ENCODE measurements at places on chromosomes 11 and 22.

DNA sequence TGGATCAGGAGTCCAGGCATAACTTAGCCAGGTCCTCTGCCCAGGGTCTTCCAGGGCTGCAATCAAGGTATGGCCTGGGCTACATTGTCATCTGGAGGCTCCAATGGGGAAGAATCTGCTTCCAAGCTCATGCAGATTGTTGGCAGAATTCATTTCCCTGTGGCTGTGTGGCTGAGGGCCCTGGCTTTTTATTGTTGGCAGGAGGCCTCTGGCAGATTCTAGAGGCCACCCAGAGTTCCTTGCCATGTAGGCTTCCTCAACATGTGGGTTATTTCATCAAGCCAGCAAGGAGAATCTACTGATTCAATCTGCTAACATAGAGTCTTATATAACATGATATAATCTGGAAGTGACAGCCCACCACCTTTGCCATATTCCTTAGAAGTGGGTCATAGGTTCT is 16.4 kb upstream of the EP300 start:
- no peak for DNase-seq

DNA sequence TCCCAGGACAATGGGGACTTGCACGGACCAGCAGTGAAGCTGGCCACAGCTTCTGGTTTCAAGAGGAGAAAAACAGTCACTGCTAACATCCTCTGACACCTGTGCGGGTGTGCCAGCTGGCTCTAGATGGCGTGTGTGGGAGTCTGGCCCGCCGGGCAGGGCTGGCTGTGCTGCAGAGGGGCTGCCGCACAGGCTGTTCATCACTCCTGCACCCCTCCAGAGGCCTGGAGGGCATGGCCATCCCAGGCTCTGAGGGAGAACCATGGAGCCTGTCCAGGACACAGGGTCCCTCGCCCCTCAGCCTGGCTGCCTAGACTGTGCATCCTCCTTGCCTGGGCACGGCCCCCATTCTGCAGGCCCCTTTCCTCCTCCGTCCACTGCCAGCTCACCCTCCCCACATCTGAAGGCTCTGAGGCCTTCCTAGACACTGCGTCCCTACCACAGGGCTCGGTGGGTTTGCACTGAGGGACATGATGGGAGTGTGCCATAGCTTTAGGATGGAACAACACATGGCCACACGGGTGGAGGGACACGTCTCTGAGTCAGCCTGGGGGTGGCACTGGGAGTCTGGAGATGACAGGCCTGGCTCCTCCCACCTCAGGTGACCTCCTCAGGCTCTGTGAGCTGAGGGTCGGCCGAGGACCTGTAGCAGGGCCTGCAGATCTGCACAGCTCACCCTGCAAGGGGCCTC is 42.1 kb upstream of the GNB1L start:
- DNase-seq, result no peak

GRCh38 chr11:34915136-34916014 is 804 bp downstream of the APIP start:
- DNase-seq, result no peak

GRCh38 chr11:69479591-69480271 is 1.7 kb upstream of the LINC01488 start:
- DNase-seq, result no peak

DNA sequence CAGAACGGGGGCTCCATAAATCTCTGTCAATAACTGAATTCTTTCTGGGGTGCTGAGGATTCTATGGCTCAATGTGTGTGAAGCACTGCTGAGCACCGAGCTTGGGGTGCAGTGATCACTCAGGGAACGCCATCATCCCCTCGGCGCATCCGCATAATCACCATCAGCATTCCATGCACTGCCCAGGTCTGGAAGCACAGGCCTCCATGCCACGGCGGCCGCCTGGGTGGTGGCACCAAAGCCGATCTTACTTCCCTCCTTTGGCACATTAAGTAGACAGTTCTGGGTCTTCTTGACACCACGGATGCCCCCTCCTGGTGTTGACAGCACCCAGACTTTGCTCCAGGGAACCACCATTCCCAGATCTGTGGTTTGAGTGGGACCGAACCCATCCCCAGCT is 15.6 kb downstream of the LTO1 start:
- no peak for DNase-seq

DNA sequence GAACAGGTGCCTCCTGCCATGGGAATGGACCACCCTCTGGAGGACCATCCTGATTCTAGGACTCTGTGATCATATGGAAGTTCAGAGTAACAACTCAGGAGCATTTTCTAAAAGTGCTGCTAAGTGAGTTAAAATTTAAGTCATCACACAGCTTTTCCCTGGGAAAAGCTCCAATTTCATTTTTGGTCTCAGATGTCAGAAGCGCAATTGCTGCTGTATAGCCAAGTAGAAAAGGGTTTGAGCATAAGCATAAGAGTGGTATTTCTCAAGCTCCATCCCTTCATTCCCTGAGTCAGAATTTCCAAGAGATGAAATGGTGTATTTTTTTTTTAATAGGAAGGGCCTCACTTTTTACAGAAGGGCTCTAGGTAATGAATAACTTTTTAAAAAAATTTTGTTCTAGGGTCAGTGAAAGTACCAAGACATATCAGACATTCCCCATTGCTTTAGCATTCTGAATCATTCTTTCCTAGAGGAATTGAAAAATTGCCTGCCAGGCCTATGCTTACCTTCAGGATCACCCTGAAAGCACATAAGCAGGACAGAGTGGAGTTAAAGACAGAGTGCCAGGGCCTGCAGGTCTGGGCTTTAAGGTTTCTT is 564.5 kb upstream of the ISX start:
- DNase-seq, result no peak

GRCh38 chr11:38206663-38207062 is 1608.6 kb upstream of the RAG2 start:
- no peak for DNase-seq

DNA sequence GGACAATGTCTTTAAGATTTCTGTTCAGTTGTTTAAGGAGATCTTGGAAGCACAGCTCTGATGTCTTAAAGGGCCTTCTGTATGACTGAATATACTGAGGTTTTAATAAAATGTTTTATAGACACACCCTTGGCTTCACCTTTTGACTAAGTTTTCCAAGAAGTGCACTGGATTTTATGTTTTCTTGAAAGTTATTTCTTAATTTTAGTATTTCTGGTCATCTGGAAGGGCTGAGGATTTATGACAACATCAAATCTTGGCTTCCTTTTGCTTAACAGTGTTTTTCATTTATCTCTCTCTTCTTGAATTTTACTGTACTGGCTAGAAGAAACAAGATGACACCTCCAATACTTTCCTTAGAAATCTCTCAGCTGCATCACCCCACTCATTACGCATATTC is 2423.4 kb downstream of the LRRC4C start:
- no peak for DNase-seq

DNA sequence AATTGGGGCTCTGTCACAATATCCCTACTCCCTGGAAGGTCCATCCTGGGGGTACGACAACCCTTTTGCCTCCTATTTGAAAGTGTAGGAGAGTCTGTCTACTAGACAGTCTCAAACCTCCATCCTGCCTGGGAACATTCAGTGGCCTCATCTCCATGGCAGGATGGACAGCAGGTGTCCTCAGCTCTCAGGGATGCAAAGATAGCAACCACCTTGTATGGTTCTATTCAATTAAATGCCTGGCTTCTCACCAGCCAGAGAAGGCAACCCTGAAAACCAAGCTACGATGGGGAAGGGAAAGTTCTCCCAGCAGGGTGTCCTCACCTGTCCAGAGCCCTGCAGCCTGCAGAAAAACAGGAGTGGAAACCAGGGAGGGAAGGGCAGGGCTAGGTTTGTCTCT is 164.9 kb downstream of the MIAT start:
- DNase-seq, result no peak

- DNase-seq, result no peak
Observed at GRCh38 chr11:47899801-47900200, 51.7 kb upstream of the NUP160 start.

- no peak for DNase-seq
Observed at GRCh38 chr22:27990879-27991278, 71.8 kb upstream of the PITPNB start.

DNA sequence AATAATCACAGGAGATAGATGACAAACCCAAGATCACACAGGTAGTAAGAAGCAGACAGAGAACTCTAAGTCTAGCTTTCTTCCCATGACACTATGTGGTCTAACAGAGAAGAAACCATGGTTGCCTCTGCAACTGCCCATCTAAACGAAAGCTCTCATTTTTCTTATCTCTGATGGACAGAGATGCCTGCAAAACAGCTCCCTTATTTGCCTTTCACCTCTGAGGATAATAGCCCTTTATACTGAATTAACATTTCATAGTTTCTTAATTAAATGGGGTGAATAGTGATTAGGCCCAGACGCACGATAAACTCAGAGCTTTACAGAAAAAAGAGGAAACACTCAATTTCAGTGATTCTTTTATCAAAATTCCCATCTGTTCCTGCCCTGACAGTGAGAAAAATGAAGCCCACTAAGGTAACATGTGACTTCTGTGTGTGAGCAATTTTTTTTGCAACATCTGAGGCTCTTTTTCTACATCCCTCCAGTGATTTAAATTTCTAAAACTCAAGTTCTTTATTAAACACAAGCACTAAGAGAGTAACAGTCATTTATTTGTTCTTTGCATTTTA is 24.6 kb downstream of the OR2AG2 start:
- DNase-seq, result no peak
